ENCODE measurements at places on chromosomes 3 and 15.
A peak's percentile ranks its signal among the peaks of the same experiment; 100 is the strongest.

DNA sequence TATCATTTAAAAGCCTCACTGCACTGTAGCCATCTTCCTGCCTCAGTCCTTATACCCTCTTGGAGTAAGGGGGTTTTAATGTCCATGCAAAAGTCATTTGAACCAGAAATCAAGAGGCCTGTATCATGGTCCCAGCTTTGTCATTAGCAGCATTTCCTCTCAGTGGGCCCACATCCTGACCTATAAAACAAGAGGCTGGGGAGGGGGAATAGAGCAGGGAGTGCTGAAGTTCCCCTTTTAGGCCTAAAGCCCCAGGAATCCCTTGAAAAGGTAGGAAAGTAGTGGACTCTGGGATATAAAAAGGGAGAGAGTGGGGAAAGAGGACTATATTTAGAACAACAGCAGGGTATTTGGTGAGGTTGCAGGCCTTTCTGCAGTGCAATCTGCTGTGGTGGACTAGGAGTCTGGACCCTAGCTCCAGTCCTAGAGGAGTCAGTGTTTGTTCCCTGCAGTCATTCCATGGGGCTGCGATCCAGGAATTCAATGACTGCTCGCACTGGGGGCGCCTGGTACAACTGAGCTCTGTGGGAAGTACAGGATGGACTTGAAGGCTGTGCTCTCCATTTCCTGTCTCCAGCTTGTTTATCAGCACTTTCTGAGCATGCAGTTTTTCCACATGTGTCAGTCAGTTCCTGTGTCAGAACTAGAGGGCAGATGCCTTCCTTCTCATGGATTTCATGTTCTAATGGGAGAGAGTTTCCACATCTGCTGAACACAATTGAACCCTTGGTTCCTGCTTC is 46.8 kb downstream of the PDHB start:
- no peak for DNase-seq

GRCh38 chr15:90595763-90596155 is 66.0 kb downstream of the CRTC3 start:
- no peak for DNase-seq

DNA sequence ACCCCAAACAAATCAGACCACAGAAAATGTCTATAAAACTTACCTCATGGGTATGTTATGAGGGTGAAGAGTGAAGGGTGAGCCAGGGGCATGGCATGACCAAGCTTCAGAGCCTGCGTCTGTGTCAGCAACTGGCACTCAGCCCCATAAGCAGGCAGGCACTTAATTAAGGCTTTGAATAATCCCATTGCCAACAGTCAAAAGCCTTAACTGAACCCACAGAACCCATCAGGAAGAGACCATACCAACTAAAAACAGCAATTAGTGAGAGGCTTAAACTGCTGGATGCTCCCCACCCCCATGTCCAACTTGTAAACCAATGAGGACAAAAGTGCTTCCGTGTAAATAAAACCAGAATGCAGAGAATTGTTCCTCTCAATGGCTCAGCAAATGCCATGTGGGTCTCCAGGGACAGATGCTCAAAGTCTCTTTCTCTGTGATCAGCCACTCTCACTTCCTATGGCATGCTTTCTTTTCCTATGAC is 126.0 kb downstream of the MYLK start:
- DNase-seq: no peak

DNA sequence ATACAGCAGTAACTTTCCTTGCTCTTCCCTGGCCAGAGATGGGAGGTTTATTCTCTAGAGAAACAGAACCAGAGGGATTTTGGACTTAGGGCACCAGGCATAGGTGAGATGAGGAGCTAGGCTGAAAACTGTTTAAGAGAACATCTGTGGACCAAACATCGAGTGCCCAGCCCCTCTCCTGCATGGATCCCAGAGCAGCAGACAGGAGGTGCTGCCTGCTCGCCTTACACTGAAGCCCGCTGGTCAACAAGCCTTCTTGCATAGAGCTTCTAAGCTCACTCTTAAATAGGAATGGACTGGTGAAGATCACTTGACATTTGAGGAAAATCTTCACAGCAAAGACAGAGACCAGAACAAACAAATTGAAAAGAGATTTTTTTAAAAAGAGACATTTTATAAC is 41.2 kb downstream of the PARP15 start:
- DNase-seq: no peak

GRCh38 chr3:74643636-74644035 is 29.2 kb upstream of the CNTN3 start:
- no peak for DNase-seq

- no peak for DNase-seq
Measured at GRCh38 chr3:62255758-62256157, 117.6 kb downstream of the FEZF2 start.

DNA sequence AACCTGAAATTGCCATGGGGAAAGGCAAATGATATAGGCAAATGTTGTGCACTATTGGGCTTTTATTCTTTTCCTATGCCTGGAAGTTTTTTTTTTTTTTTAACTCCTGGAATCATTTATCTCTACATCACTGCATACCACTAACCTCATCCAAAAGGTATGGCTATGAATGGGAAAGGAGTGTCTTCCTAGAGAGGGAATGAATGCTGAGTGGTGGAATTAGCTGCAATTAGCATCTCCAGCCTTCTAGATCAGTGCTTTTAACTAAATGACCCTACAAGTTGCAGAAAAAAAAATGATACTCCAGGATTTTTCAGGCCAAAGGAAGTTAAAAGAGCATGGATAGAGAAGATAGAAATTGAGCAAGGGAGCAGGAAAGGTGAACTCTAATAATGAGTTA is 429.8 kb upstream of the PDZRN3 start:
- no peak for DNase-seq

GRCh38 chr3:119497820-119498185 is 544 bp upstream of the TIMMDC1 start:
- no peak for DNase-seq

GRCh38 chr3:46833346-46834300 is 29.6 kb downstream of the MYL3 start:
- no peak for DNase-seq

- DNase-seq: no peak
Measured at GRCh38 chr3:106913111-106913698, 464.0 kb upstream of the CCDC54 start.

GRCh38 chr15:48073881-48074280 is 46.9 kb upstream of the SLC24A5 start:
- no peak for DNase-seq

DNA sequence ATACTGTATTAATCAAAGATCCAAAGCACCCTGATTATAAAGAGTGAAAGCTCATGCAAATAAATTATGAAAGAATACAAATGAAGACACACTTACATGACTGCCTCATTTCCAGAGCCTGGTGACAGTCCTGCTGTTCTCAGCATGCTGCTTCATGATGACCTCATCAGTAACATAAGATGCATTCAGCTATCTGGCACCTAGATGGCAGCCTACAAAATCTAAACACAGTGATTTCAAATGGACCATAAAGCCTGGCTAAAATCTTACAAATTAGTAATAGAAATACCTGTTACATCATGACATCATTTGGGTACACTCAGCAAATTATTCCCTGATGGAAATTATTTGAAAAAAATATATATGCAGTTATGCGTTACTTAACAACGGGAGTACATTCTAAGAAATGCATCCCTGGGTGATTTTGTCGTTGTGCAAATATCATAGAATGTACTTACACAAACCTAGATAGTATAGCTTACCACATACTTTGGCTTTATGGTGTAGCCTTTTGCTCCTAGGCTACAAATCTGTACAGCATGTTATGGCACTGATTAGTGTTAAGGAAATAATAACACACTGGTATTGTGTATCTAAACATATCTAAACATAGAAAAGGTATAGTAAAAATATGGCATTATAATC is 207.2 kb downstream of the EPHA3 start:
- no peak for DNase-seq

- no peak for DNase-seq
Measured at GRCh38 chr3:191262650-191263049, 63.6 kb downstream of the OSTN start.

- DNase-seq: peak; percentile 17
Measured at GRCh38 chr3:32391643-32392535, at the start of gene CMTM7. Gene CMTM7 (plus strand): TSS chr3:32391853. CDS start chr3:32391907, 54 bp downstream.
